Adipocyte (in vitro differentiated cells): ENCODE measurements at places on chromosomes 3 and 15.
A peak's percentile ranks its signal among the peaks of the same experiment; 100 is the strongest.

DNA sequence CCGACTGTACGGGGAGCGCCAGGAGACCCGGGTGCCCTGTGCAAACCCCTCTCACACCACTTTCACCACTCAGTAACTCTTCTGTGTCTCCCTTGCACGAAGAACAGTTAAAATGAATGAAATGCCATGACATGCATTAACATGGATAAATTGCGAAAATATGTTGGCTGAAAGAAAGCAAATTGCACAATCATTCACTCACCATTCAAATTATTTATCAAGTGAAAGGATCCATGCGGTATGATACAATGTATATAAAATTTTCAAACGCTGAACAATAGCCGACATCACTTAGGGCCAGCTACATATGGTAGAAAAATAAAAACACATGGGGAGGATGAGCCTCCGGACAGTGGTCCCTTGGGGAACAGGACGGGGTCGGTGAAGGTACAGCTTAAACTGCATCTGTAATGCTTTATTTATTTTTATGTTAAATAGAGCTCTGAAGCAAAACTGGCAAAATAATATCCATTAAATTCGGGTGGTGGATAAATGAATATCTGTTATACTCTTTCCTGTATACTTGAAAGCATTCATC lies 45.9 kb downstream of the SLC12A8 start:
- peak; percentile 74 for DNase-seq

DNA sequence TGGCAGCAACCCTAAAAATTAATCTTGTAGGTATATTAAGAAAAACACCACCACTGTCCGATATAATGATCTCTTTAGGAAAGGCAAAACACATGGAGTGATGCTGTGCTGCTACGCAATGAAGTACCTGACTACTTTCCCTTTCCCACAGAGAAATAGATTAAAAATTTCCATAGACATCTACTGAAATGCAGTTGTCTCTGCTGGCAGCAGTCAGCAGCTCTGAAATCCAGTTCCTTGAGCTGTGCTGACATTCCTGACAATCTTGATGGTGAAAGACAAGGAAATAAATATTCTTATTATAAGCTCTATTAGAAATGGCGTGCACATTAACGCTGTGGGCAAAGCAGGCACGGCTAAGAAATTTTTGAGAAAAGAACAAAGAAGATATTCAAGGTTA lies 287.6 kb downstream of the IL5RA start:
- DNase-seq = no peak

GRCh38 chr3:19060404-19060803 lies 87.9 kb upstream of the KCNH8 start:
- no peak for DNase-seq

DNA sequence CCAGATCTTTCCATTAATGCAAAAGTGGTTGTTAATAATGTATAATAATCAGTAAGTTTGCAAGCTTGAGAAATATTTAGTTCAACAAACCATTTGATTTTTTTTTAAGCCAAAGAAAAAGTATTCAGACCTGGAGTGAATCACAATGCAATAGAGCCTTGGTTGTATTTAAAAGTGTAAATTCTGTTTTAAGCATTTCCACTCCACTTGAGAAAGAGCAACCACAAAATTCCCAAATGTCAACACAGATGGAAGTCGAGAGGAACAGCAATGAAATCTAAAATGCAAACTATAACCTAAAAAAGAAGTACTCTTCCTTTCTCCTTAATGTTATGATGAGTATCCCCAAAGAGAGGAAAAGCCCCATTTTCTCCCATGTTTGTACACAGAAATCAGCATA lies 20.2 kb downstream of the GBE1 start:
- DNase-seq = peak; percentile 47

GRCh38 chr15:99721896-99722295 lies 11.3 kb downstream of the LYSMD4 start:
- no peak for DNase-seq
